GM03348 (cell line): ENCODE measurements at places on chromosomes 13 and 19.

- peak; percentile 48 for DNase-seq
Measured at GRCh38 chr13:30846311-30846710, 59.8 kb upstream of the MEDAG start.

GRCh38 chr19:30450835-30451321 is 78.7 kb downstream of the ZNF536 start:
- DNase-seq = peak; percentile 68

DNA sequence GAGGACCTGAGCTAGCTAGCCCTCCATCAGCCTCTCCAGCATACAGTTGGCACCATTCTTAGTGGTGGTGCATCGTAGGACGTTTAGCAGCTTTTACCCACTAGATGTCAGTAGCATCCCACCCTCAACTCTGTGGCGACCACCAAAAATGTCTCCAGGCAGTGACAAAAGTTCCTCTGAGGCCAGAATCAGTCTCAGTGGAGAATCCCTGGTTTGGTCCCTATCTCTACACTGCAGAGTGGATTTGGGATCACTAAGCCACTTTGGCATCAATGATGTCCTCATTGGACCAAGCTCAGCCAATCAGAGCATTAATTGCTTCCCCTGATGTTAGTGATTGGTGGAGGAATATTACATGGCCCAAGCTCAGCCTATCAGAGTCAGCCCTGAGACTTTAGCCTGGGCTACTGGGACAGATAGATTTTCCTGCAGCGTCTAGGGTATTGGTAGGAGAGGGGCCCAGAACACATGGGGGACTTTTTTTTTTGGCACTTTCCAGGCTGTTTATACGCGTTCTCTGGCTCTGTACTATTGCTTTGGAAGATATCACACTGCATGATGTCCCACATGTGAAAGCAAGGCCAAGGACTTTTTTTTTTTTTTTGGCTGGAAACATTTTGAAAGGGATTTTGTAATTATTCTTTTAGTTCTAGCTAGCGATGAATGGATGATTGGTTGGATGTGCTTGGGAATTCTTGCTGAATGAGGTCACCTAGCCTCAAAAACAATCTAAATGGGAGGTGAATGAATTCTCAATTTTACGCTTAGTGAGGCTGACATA is 7.0 kb downstream of the TMEM221 start:
- DNase-seq = peak; percentile 40

DNA sequence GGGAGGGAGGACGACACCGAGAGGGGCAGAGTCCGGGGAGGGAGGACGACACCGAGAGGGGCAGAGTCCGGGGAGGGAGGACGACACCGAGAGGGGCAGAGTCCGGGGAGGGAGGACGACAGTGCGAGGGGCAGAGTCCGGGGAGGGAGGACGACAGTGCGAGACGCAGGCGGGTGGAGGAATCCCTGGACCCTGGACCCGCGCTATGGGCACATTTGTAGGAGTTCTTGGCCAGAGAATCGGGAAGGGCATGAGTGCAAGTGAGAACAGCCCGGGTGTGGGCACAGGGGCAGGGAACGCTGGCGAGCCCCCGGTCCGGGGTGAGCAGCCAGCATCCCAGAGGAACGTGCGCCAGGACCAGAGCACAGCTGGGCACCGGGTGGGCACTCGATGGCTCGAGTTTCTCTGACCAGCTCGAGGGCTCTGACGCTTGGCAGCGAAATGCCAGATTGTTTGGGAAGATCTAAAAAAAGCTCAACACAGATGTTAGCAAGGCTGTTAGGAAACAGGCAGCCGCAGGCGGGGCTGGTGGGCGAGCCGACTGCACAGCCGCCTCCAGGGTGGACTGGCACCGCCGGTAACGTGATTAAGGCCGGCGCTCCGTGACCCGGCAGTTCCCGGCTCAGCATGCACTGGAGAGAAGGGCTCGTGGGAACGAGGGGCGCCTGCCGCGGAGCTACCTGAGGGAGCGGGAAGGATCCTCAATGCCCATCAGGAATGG is 17.9 kb upstream of the C2CD4C start:
- DNase-seq = no peak

- no peak for DNase-seq
Measured at GRCh38 chr13:61255040-61255796, 160.4 kb downstream of the PCDH20 start.

DNA sequence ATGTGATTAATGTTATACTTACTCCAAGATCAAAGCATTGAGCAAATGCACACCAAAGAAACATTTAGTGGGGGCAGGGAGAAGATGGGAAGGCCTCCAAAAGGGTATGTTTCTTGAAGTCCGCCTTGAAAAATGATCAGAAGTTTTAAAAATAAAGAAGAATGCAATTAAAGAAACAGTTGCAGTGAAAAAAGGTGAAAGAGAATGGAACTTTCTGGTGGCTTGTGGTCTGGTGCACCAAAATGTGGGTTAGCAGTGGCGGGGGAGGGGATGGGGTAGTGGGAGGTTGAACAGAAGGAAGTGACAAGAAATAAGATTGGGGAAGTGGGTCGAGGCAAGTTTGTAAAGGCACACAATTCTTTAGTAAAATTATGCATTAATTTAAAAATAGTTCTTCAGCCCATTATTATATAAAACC is 2.5 kb downstream of the LCP1 start:
- DNase-seq = no peak

GRCh38 chr19:2302319-2303210 is 5.4 kb downstream of the LINGO3 start:
- no peak for DNase-seq

- DNase-seq = no peak
Measured at GRCh38 chr13:46270416-46270815, 58.7 kb downstream of the LRRC63 start.

- DNase-seq = no peak
Measured at GRCh38 chr13:51920786-51921185, 59.0 kb downstream of the CCDC70 start.

DNA sequence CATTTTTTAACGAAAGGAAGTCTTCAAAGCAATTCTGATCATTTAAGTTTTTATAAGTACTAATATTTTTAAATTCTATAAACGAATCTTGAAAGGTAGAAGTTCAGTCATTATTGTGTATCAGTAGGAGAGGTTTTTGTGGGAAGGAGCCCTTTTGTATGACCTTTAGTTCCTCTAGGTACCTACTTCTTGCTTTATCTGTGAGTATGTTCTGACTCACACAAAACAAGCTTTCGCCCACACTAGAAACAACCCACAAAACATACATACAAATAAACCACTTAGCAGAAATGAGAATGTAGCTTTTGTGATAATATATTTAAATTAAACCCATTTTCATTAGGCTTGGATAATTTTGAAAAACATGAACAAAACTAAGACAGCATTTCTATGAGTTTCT is 27.8 kb downstream of the ERCC5 start:
- no peak for DNase-seq

DNA sequence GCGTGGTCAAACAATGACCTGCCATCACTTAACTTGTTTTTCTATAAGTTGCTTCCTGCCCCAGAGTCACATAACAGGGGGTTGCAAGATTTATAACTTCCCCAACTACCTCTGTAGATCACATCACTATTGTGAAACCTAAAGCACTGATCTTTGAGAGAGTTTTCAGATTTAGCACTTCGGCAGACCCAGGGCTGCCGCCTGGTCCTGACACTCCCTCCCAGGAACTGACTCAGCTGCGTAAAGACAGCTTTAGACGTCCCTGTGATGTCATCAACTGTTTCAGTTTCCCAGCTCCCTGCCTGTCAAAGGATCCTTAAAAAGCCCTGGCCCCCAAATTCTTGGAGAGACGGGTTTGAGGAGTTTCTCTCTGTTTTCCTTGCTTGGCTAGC is 33.3 kb downstream of the IGFL2 start:
- DNase-seq = no peak

DNA sequence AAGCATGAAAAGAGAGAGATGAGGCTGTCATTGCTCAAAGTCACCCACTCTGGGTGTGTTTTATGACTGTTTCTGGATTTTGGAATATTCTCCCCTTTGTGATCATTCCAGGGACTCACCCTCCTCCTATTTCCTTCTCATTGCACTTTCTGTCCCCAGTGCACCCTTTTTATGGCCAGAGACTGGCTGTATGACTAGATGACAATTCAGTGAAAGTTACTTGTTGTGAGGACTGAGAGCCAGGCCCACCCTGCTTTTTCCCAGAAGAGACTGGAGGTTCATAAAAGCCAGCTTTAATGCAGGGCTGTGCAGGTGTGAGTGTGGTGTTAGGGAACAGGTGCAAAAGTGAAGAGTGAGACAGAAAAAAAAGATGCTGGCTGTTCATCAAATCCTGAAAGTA is 17.3 kb downstream of the CEACAM7 start:
- DNase-seq = no peak

- DNase-seq = no peak
Measured at GRCh38 chr13:41325752-41326151, 14.7 kb downstream of the NAA16 start.

DNA sequence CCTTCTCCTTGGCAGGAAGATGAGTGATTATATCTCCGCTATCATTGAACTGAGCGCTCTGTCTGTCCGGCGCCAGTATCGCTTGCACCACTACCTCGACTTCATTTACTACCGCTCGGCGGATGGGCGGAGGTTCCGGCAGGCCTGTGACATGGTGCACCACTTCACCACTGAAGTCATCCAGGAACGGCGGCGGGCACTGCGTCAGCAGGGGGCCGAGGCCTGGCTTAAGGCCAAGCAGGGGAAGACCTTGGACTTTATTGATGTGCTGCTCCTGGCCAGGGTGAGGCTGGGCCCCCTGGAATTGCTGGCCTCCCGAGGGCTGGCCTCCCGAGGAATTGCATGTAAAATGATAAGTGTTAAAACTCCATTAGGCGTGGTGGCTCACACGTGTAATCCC is 32.1 kb downstream of the CYP4F22 start:
- no peak for DNase-seq

DNA sequence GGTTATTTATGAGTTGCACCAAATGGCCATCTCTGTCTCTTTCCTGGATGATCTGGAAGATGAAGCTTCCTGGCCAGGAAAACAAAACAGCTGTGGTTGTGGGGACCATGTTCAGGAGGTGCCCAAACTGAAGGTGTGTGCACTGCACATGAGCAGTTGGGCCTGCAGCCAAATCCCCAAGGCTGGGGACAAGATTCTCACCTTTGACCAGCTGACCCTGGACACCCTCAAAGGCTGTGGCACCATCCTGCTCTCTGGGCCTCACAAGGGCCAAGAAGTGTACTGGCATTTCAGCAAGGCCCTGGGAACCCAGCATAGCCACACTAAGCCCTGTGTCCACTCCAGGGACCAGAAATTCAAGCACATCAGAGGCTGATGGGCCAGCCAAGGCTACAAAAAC is 84.2 kb downstream of the KCNRG start:
- no peak for DNase-seq

- no peak for DNase-seq
Measured at GRCh38 chr13:40536443-40537113, 129.9 kb downstream of the FOXO1 start.

- DNase-seq = no peak
Measured at GRCh38 chr19:7887408-7888144, 734 bp upstream of the LRRC8E start.

GRCh38 chr13:51122868-51123566 is 11.9 kb upstream of the C13orf42 start:
- DNase-seq = no peak

DNA sequence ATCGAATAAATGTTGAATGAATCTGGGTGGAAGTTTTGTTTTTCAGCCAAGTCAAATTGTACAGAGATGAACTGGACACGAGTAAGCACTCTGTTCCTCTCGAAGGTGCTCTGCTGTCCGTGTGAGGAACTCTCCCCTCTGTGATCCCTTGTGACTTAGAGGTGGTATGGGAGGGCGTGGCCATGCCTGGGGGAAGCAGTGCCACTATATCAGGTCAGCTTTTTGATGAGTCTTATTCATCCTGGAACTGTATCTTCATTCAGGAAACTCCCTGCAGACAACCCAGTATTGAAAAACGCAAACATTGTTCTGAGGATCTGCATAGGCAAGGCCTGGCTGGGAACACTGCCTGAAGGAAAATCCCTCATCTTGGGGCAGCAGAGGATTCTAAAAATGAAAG is 45.7 kb upstream of the FLT1 start:
- no peak for DNase-seq

GRCh38 chr13:20796791-20797508 is 23.2 kb upstream of the EEF1AKMT1 start:
- peak; percentile 29 for DNase-seq

DNA sequence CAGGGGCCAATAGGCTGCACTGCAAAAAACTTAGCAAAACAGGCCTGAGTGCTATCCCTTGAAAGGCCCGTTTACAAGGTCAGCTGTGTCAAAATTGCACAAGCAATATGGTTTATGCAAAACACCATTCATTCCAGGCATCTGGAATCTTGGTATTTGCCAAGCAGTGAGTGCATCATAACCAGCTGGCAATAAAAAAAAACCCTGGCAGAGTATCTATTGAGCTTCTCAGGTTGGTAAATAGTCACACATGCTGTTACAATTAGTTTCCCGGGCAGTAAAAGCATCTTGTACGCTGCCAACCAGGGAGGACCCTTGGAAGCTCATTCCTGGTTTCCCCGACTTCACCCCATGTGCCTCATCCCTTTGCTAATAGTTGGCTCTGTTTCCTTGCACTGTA is 21.3 kb downstream of the ZNF77 start:
- DNase-seq = peak; percentile 72

DNA sequence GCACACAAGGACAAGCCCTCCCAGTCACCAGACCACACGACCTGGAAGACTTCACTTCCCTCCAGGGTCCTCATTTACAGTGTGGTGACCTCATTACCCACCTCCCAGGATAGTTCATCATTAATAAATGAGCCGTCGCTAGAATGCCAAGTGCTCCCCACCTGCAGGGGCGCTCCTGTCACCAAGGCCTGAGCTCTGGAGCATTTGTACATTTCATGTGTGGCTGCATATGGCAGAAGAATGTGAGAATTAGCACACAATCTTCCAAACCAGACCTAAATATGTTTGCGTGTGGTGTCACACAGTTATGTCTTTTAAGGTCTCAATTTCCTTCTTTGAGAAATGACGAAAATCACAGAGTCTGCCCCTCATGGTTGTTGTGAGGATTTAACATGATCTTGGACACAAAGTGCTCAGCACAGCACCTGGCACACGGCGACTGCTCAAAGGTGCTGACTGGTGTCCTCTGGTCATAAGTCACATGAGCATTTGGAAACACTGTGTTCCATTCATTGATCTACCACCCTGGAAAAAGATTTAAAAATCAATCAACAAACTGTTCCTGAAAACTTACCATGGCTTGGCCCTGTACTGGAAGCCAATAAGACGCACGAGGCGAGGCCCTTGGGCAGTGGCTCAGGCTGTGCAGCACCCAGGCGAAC is 150.6 kb upstream of the SPACA7 start:
- no peak for DNase-seq
